ENCODE measurements at places on chromosomes 4 and X.

- DNase-seq: no peak
These were observed 32.8 kb upstream of the CFAP299 start for GRCh38 chr4:80302616-80303223.

DNA sequence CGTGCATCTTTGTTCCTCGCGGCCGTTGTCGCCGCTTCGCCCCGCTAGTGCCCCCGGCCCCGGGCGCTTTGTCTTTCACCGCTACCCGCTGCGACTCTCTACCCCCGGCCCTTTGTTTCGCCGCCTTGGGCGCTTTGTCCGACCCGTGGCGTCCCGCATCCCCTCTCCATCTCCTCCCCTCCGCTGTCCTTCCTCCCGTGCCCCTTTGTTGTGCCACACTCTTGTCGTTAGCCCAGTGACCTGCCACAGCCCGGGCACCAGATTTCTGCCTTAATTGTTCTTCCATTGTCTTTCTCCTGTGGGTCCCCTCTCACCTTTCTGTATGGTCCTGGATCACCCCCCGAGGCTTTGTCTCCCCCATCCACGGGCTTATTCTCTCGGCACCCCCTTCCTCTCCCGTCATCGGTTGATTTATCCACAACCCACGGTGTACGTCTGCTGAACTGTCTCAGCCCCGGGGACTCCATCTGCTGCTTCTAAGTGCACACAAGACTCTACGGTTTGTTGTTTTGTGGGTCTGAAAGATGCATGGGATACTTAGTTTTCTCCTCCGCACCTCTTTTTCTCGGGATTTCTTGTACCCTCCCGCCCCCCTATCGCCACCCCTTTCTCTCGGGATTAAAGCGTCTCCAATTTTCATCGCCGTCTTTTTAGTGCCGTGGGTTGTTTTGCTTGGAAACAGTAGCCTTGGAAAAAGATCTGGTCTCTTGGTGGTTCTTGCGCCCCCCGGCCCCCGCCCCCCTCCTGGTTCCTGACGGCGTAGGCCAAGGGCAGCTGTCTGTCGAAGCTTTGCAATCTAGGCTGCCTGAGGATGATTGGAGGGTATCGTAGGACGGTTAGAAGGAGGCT is 783 bp downstream of the RBPJ start:
- DNase-seq: peak; percentile 22

GRCh38 chr4:41360214-41360920 is 103.6 kb downstream of the UCHL1 start:
- peak; percentile 89 for DNase-seq

DNA sequence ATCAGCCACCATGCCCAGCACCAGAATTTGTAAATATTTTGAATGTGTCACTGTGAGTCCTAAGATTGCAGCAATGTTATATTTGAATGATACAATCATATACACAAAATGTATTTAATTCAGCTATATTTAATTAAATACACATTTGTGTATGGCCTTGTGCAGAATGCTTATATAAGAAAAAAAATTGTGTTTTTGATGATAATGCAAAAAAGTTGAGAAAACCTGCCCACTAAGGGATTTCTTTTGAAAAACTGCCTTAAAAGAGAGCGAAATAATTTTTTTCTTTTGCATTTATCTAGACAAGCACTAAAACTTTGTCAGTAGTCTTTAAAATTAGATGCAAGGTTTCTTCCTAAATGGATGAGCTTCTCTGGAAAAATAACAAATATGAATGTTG is 68.1 kb upstream of the OTUD4 start:
- DNase-seq: no peak

DNA sequence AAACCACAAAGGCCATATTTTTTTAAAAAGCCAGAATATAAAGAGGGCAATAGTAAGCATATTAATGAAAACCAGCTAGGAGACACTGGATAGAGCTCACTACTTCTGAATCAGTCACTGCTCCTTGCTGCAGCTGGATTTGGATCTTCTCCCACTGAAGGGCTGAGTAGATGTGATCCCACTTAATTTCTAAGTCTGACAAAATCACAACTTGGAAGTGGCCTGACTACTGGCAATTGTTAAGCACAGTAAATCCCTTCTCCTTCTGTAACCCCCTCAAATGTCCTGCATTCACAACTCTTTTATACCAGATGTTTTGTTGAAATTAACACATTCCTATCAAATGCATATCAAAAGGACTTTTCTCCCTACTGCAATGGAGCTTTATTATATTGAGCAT is 72.9 kb downstream of the AMMECR1 start:
- no peak for DNase-seq

GRCh38 chr4:955931-956381 is 17.4 kb downstream of the DGKQ start:
- no peak for DNase-seq

DNA sequence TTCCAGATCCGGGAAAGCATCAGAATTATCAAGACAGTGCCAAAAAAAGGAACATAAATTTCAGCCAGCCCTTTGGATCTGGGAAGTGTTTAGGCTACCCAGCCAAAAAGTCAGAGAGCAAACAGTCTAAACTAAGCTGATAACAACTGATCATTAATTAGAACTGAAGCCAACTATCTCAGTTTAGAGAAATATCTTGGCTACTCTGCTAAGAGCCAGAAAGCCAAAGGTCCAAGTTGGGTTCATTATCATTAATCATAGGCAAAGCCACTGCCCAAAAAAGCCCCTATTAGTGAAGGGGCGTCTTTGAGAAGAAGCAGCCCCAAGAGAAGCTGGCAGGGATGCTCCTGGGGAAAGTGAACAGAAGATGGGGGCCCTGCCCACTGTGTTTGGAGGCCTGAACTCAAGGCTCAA is 37.0 kb upstream of the SHISA3 start:
- DNase-seq: no peak

- DNase-seq: no peak
These were observed 156.5 kb upstream of the ETNPPL start for GRCh38 chr4:108919226-108919893.

DNA sequence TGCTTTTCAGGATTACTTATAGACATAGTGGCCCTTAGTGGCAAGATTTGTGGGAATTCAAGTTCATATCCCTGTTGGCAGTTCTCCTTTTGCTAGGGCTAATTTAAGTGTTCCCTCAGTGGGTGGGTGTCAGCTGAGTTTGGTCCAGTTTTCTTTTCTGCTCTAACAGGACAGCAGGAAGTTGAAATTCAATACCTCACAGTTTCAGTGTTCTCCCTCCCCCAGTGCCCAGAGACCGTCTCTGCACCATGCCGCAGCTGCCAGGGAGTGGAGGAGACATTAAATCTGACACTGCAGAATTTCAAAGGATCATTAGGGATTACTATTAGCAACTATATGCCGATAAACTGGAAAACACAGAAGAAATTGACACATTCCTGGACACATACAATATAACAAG is 50.7 kb downstream of the UBE2NL start:
- DNase-seq: no peak

- DNase-seq: no peak
These were observed 241.7 kb upstream of the BMP3 start for GRCh38 chr4:80788798-80789197.

DNA sequence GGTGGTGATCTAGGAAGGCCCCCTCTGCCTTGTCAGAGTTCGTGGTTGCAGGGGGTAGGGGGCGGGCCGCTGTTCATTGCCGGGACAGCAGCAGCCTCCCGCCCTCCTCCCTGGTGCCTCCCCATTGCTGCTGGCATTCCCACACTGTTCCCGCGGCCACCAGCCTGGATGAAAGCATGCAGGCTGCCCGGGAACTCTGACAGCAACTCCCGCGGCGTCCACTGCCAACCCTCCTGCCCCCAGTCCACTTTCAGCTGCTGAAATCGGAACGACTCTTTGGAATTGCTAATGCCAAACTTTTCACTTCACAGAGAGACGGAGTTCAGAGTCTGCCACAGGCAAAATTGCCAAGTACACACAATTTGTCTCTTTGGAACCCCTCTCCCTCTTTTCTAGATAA is 121.9 kb downstream of the BEND2 start:
- DNase-seq: peak; percentile 0

DNA sequence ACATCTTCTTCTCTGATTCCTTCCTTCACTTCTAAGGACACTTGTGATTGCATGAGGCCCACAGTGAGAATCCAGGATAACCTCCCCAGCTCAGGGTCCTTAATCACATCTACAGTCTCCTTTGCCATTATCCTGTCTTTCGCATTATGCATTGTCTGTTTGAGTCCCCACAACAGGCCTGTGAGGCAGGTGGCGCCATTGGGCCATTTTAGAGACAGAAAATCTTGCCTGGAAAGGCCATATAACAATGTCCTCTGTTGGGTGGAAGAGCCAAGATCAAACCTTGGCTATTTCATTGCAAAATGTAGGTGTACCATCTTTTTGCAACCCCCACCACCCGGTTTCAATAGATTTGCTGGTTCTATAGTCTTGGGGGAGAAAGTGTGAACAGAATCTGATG is 11.8 kb upstream of the DCUN1D4 start:
- DNase-seq: peak; percentile 42

DNA sequence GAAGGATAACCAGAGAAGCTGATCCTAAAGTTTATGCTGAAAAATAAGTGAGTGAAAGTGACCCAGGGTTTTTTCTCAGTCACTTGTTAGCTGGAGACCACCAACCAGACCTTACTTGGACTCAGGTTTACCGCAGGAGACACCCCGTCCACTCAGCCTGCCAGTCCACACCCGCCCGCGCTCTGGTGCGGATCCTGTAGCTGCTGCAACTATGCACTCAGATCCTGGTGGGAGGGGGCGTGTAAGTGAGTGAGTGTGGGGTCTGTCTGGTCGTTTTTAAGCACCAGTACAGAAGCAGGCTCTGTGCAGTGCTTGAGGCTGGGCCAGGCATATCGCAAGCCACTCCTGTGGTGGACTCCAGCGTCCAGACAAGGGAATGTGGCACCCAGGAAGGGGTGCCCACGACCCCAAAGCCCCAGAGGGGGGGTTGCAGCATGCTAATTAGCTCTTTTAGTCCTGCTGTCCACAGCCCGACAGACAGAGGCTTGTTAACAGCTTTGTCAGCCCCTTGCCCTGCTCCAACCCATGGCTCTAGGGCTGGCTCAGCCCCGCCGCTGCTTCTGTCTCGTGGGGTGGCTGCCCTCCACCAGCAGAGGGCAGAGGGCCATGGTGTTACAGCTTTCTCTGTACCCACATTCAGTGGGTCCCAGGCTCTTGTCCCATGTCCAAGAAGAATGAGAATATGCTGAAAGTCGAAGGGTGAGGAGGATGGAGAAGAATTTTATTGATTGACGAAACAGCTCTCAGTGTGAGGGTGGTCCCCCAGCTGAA is 40.4 kb upstream of the PPP1R2C start:
- no peak for DNase-seq

- DNase-seq: no peak
These were observed at the start of gene COL4A6 for GRCh38 chrX:108438110-108438623. TSS of gene COL4A6 (minus strand) at chrX:108438422. CDS start at chrX:108438196, 226 bp downstream.

DNA sequence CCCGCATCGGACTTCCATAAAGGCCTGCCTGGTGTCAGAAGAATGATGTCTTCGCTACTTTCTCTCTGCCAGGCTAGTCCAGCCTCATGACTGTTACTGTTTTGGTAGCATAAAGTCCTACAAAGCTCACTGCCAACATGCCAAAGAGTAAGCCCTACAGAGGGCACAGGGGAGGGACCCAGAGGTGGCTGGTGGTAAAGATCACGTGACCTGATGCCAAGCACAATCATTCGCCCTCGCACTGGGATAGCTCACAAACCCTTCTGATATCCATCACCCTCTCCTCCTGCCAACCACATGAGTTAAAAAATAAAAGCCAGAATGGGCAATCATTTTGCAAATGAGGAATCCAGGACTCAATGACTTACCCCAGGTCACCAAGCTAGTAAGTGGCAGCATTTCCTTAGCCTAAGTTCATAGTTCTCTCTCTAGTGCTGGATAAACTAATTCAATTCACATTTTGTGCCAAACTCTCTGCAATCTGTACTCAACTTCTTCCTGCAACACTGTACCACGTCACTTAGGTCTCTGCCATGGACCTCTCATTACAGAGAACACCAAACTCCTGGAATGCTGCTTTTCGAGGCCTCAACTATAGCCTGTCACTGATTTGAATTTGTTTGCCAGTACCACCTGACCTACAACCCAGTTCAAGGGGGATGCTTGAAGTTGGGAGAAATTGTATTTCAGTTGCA is 178.1 kb downstream of the SH3KBP1 start:
- no peak for DNase-seq

- no peak for DNase-seq
These were observed 103.9 kb upstream of the KLHL13 start for GRCh38 chrX:118220509-118220908.

GRCh38 chrX:8971116-8971515 is 62.8 kb downstream of the FAM9B start:
- peak; percentile 1 for DNase-seq

GRCh38 chr4:109665783-109666485 is 37.3 kb downstream of the CASP6 start:
- no peak for DNase-seq

DNA sequence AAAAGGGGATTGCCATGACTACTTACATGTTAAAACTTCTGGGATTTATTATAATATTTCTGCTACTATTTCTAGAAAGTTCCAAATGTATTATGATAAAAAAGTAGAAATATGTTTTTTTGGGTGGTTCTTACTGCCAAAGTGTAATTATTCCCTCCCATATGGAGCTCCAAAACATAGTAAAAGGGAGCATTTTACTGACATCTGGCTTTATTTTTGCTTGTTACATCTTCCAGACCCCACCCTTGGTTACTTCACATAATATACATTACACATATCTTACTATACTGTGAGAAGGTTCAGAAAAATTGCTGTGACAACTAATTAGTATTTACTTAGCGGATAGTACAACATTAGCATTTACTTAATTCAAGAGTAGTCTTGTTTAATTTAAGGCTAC is 205.1 kb upstream of the TLL1 start:
- DNase-seq: no peak
